ENCODE measurements at places on chromosomes 5 and 9.

- no peak for DNase-seq
These were observed 12.2 kb upstream of the MIER3 start for GRCh38 chr5:56964173-56964572.

DNA sequence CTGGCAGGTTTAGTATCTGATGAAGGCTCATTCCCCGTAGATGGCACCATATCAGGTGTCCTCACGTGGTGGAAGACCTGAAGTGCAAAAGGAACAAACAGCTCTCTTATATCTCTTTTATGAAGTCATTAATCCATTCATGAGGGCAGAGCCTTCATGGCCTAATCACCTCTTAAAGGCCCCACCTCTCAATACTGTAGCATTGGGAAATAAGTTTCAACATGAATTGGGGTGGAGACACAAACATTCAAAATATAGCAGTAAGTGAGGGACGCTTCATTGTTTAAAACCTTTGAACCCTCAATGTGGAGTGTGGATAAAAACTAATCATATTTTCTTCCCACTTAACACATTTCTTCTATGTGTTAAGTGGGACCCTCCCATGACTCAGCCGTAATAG lies 489.4 kb upstream of the WWC1 start:
- DNase-seq: no peak

GRCh38 chr5:119357270-119357669 lies 1.5 kb downstream of the TNFAIP8 start:
- no peak for DNase-seq

DNA sequence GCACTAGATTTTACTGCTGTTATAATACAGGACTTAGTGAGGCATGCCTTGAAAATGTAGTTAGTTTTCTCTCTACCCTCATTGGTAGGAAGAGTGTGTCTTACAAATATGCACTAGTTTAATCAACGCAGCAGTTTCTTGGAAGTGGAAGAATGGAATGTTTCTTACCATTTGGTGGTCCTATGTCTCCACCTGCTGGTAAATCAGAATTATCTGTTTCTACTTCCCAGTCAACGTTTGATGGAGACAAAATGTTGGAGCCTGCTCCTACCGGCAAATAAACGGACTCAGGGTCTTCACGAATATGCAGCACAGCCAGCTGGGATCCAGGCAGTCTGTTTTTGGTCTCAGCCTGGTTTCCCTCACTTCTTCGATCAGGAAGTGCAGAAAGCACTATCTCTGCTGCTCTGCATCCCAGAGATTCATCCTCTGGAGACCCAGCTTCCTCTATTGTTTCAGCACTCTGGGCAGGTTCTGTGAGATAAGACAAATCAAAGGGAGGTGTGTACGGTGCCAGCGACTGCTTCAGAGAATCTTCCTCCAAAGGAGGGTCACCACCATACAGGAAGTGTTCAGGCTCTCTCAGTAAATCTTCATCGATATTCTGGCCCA lies 59.5 kb upstream of the PCA3 start:
- DNase-seq: peak; percentile 1

DNA sequence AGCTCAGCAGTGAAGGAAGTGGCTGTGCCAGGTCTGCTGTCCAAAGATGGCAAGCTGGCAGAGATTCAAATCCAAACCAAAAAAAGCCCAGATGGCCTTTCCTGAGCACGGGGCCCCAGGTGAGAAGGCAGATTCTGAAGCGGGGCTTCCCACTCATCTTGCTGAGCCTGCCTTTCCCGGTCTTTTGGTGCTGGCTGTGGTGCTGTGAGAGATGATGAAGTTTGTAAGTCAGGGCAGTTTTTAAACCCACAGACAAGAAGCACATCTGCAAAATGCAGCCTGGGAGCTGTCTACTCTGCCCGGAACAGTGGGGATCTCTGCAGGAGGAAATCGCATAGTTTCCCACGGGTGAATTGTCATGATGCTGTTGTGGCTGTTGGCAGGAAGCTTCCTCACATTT lies 85.0 kb upstream of the IRX4 start:
- no peak for DNase-seq

- DNase-seq: no peak
These were observed 640.7 kb upstream of the ST8SIA4 start for GRCh38 chr5:101543780-101544179.

DNA sequence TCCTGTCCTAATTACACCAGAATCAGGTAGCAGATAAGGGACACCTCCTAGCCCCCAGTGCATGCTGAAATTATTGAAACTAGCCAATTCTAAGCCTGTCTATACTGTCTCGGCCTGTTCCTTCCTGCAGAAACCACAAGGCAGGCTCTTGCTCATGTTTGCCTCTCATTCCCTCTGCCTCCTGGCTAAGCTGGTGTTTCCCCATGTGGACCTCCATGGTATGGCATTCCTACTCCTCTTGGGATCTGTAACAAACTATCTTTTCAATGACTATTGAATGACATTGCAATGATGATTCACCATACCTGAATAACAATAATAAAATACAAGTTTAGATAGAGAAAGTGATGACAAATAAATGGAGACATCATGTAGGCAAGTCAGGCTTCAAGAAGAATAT lies 35.6 kb upstream of the ADAMTS16 start:
- no peak for DNase-seq

- no peak for DNase-seq
These were observed 229.7 kb downstream of the MRPS30 start for GRCh38 chr5:45038366-45038987.

- no peak for DNase-seq
These were observed 938.3 kb upstream of the PTPRD start for GRCh38 chr9:11551106-11551505.

DNA sequence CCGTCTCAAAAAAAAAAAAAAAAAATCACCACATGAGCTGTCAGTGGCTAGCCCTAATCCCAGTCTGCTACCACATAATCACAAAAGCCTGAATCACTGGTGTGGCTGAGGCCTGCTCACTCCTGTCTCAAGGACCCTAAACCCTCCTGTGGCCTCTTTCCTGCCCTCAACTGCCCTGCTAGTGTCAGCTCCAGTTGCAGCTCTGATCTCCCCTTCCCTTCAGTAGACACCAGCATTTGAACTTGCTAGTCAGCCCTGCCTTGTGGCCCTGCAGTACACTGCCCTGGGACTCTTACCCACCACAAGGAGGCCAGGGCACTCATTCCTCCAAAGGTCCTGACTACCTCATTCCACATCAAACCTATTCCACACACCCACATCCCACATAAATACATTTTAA lies 9.5 kb upstream of the P4HA2 start:
- DNase-seq: no peak

DNA sequence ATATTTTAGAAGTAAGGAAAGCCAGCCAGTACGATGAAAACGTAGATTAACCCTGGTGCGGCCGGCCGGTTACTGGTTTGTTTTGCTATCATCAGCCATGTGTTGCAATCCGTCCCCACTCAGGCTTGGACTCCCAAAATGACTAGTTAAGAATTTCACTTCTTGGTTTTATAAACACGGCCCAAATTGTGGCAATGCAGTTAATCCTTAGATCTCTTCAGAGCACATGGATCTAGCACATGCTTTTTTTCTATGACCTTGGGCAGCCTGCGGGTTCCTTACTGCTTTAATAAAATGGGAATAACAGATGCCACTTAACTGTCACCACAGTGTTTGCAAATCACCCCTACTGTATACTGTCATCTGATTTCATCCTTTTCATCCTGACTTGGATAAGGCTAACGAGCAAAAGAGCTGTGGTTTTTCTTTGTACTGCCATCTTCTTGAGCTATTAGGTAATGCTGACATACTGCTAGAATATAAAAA lies 1.5 kb downstream of the NDFIP1 start:
- DNase-seq: peak; percentile 60

DNA sequence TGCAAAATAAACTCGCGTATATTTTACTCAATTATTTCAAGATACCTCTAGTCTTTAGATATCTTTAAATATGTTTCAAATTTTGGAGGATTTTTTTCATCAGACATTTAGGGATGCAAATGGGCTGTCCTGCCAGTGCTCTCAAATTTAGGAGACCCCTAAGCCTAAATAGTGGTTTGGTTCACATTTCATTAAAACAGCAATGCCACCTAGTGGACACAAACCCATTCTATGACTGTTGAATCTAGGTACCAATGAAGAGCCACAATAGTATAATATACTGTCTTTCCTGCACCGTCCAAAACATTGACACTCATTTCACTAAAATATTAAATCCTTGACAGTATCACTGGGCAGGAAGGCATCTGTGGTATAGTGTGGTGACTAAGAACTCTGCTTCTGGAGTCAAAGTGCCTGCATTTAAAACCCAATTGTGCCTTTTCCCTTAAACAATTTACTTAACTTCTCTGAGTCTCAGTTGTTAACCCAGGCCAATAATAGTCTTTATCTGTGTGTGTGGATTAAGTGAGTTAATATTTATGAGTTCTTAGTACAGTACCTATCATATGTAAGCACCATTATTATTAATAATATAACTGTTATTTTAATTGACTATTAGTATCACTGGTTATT lies 148.0 kb downstream of the RORB start:
- DNase-seq: no peak

GRCh38 chr5:161697001-161697400 lies 11.5 kb downstream of the GABRA6 start:
- no peak for DNase-seq

- DNase-seq: no peak
These were observed 398.1 kb upstream of the IRX1 start for GRCh38 chr5:3197304-3198073.

DNA sequence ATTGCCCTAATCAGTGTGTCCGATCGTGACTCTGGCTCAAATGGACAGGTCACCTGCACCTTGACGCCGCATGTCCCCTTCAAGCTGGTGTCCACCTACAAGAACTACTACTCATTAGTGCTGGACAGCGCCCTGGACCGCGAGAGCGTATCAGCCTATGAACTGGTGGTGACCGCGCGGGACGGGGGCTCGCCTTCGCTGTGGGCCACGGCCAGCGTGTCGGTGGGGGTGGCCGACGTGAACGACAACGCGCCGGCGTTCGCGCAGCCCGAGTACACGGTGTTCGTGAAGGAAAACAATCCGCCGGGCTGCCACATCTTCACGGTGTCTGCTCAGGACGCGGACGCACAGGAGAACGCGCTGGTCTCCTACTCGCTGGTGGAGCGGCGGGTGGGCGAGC lies 1.4 kb downstream of the PCDHA13 start:
- no peak for DNase-seq

GRCh38 chr9:115524453-115525059 lies 406.6 kb upstream of the TNC start:
- no peak for DNase-seq
